Pancreas (tissue), 10 donors: ENCODE measurements at places on chromosomes 7 and 10. TPM values are rescaled to one million over a fixed set of nuclear protein-coding genes. Genes with fewer than 3 reads are reported as not detected.

DNA sequence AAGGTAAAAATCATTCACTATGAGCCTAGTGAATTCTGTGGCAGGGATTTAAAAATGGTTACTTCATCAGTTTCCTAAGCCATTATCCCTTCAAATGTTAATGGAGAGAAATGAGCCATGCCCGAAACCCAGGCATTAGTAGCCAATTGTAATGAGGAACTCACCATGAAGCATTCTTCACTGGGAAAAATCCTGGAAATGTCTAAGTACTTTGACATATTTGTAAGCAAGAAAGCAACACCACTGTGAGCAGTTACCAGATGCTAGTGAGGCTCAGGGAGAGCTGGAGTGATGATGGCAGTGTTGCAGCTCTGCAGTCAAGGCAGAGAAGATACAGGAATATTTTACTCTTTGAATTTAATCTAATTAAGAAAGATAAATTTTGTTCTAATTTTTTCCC lies 220.0 kb upstream of the MBL2 start:
- no peaks in the 10 kb centered on the region for H3K4me1 ChIP-seq
- no peak overlapping the region for H3K27ac ChIP-seq
- no peaks in the 10 kb centered on the region for H3K36me3 ChIP-seq
- H3K4me3 ChIP-seq, result no peak overlapping the region
- DNase-seq, result no peak

DNA sequence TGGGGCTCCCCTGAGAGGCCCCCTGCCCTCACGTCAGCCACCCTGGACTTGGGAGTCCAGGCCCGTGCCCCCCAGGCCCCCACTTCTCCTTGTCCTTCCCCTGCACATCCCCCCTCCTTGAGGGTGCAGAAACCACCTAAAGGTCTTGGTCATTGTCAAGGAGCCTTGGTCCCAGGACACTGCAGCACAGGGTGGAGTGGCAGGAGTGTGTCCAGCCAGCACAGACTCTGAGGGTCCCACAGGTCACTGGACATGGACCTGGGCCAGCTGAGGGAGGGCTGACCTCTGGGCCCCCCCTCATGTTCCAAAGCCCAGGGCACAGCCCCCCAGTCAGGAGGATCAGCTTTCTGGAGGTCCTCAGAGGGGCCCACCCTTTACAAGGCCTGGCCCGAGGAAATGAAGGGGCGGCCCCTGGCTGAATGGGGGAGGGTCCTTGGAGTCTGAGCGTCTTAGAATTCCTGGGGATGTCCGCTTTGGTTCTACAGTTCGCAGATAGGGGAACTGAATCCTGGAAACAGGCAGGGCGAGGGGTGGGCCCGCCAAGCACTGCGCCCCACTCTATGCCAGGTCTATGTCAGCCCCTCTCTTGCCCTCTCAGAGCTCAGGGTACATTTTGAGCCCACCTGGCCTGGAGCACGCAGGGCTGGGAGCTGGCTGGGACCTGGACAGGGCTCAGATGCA lies 54.0 kb downstream of the PWWP2B start:
- H3K36me3 ChIP-seq, result no peaks in the 10 kb centered on the region
- H3K27ac ChIP-seq, result peak overlapping the region; percentile 4
- no peak for DNase-seq
- H3K27me3 ChIP-seq, result no peaks in the 10 kb centered on the region
- peaks cover 36% of the 10 kb centered on the region for H3K4me1 ChIP-seq
- no peak overlapping the region for H3K4me3 ChIP-seq

- H3K27me3 ChIP-seq, result no peaks in the 10 kb centered on the region
- no peak for DNase-seq
- no peaks in the 10 kb centered on the region for H3K36me3 ChIP-seq
- no peak overlapping the region for H3K4me3 ChIP-seq
- H3K4me1 ChIP-seq, result no peaks in the 10 kb centered on the region
Measured at GRCh38 chr10:89314676-89315075, 12.8 kb downstream of the IFIT2 start.

DNA sequence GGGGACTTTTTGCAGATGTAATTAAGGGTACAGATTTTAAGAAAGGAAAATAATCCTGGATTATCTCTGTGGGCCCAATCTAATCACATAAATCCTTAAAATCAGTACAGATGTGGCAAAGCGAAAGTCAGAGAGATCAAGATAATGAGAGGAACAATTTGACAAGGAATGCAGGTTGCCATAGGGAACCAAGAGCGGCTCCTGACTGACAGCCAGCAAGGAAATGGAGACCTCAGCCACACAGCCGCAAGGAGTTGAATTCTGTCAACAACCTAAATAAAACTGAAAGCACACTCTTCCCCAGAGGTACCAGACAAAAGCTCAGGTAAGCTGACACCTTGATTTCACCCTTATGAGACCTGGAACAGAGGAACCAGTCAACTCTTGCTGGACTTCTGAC lies 3.4 kb upstream of the PNPLA8 start:
- H3K4me3 ChIP-seq, result no peak overlapping the region
- no peaks in the 10 kb centered on the region for H3K27me3 ChIP-seq
- H3K27ac ChIP-seq, result no peak overlapping the region

Gene PDIA4
- 35.6 TPM for polyA plus RNA-seq

DNA sequence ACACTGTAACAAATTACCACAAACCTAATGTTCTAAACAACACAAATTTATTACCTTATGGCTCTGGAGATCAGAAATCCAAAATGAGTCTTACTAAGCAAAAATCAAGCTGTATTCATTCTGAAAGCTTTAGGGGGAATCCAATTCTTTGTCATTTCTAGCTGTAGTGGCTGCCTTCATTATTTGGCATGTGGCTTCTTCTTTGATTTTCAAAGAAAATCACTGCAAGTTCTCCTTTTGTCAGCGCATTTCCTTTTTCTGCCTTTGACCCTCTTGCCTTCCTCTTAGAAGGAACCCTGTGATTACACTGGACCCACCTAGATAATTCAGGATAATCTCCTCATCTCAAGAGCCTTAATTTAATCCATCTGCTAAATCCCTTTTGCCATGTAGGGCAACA lies 36.9 kb downstream of the ZPBP start:
- H3K27me3 ChIP-seq, result no peaks in the 10 kb centered on the region
- H3K36me3 ChIP-seq, result no peaks in the 10 kb centered on the region
- H3K4me3 ChIP-seq, result no peak overlapping the region
- H3K27ac ChIP-seq, result no peak overlapping the region
- no peak for DNase-seq
- no peaks in the 10 kb centered on the region for H3K4me1 ChIP-seq

Gene CADPS2
- 7.7 TPM for polyA plus RNA-seq

DNA sequence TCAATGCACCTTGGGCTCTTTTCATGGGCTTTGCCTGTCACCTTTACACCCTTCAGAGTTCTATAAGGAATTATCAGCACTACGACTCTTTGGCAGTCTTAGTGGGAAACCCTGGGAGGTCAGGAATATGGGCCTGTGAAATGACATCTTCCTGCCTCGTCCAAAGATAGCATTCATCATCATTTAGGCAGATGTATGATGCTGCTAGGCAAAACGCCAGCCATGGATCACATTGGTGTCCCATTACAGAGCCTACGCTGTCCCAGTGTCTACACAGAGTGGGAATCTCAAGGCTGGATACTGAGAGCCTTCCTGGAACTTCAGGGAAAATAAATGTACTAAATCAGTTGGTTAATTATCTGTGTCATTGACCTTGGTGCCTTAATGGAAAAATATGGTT lies 259.4 kb upstream of the CELF2 start:
- H3K27ac ChIP-seq, result no peak overlapping the region
- H3K4me1 ChIP-seq, result no peaks in the 10 kb centered on the region
- H3K27me3 ChIP-seq, result no peaks in the 10 kb centered on the region
- no peak overlapping the region for H3K4me3 ChIP-seq
- DNase-seq, result no peak
- no peaks in the 10 kb centered on the region for H3K36me3 ChIP-seq
